ENCODE measurements at places on chromosomes 5 and 9.

- no peak for DNase-seq
Observed at GRCh38 chr5:113081881-113082546, 105.4 kb downstream of the DCP2 start.

DNA sequence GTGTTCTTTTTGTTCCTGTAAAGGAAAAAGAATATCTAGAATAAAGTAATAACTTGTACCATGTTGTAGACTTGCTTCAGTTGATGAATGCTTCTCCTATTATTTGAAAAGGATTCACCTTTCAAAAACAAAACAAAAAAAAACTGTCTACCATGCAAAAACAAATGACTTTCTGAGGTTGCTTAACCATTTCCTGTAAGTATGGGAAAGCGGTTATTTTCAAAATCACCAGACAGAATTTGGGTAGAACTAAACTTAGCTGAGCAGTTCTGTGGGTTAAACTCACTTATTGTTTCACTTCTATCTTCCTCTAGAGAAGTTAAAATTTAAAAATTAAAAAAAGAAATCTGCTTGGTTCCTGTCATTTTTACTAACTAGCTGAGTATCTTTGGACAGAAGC lies 25.2 kb downstream of the LNPEP start:
- no peak for DNase-seq

DNA sequence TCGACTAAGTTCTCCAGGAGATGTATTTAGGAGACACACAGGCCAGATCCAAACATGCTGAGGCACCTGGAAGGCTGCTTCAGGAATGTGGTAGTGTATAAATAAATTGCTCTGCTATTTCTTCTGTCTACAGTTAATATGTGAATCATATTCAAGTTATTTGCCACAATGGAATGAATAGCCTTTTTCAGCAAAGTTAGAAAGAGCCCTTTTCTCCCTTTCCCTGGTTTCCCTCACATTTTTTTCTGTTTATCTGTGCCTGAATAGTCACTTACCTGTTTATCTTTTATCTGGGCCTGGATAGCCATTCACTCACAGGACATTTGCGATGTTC lies 44.1 kb upstream of the CLINT1 start:
- no peak for DNase-seq

DNA sequence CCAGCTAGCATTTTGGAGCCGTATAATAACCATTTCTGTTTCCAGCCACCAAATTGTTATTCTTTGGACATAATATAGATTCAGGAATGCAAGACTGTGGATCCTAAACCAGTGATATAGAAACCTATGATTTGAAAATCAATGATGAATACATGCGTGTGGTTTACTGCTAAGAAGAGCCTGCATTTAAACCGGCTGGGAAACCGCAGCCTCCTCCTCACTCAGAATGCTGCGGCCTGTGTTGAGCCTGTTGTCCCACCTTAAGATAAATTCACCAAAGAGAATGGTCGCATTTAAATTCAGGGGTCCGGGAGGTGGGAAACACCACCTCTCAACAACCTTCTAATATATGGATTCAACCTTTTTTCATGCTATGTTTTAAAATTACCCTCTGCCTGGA lies 148.0 kb downstream of the MEF2C start:
- no peak for DNase-seq

- no peak for DNase-seq
Observed at GRCh38 chr9:125632321-125633115, 74.5 kb downstream of the MAPKAP1 start.

DNA sequence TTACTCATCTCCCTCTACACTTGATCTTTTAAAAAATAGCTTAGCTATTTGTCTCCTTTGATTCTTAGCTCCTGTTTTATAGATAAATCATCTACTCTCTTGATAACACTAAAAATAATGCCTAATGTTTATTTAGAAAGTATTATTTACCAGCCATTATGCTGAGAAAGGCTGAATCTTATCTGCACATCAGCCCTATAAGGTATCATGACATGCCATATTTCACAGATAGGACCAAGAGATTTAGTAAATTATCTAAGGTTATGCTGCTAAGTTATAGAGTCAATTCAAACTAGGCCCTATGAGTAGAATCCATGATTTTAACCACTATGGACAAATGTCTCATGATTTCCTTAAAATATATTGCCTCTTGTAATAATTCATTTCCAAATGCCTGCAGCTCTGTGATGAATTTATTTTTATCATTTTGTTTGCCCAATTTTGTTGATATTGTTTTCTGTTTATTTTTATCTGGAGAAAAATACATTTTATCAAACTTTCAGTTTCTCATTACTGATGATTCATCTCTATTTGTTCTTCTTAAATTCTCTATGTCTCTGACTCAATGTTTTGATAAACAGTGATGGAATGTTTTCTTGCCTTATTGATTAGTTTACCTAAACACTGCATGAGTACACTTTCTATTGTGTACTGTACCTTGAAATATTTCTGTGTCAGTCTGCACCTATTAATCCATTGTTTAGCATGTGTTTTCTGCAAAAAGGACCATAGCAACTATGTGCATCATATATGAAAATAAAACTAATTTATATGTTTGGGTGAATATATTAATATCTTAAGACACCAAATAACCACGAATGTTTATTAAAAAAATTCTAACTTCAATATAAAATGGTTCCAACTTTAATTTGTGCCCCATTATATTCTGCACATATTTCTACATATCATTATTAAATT lies 300.8 kb downstream of the CDH9 start:
- no peak for DNase-seq

GRCh38 chr5:125750147-125750860 lies 672.9 kb upstream of the GRAMD2B start:
- DNase-seq, result no peak

DNA sequence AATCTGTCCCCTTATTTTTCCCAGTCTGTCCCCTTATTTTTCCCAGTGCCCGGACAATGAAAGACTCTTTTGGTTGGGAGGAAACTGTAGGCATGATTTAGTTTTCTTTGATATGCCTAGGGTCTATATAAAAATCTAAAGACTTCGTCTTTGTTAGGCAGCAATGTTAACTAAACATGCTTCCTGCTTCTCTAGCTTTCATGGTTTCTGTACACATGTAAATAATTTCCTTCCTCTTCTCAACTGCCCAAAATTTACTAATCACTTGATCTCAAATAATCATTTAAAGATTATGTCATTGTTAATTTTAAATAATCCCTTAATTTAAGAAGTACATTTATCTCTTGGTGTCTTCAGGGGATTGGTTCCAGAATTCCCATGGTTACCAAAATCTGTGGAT lies 47.8 kb upstream of the RAPGEF6 start:
- DNase-seq, result no peak

DNA sequence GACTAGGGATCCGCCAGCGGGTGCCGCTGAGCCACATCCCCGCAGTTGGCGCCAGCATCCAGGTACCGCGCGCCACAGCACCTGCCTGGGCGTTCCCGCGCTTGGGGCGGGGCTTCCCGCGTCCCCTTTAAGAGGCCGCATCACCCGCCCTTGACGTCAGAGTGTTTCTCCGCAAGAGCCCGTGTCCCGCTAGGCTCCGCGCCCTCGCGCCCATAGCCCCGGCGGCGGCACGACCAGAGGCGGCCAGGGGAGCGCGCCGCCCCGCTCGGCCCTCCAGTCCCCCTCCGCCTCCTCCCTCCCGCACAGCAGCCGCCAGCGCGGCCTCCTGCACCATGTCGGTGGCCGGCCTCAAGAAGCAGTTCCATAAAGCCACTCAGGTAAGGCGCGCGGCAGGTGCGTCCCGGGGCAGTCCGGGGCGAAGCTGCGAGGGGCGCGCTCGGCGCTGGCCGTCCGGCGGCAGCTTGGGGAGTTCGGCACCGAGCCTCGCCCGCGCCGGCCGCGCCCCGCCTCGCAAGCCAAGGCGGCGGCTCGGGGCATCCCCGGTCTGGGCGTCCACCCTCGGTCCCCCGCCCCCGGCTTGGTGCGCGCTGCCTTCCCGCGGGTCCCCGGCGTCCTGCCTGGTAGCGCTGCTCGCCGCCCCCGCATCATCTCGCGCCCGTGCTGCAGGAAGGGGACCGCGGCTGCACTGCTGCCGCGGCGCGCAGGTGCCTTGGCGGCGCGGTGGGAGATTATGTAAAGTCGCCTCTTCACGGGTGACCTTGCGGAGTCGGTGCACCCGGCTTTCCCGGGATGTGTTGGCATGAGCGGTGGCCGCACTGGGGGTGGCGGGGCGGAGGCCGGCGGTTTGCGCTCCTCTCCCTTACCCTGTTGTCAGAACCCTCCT lies at the start of gene SH3GL2:
TSS of gene SH3GL2 (plus strand) at position 156 of the 883 bp plus-strand sequence.
- DNase-seq, result peak; percentile 87

DNA sequence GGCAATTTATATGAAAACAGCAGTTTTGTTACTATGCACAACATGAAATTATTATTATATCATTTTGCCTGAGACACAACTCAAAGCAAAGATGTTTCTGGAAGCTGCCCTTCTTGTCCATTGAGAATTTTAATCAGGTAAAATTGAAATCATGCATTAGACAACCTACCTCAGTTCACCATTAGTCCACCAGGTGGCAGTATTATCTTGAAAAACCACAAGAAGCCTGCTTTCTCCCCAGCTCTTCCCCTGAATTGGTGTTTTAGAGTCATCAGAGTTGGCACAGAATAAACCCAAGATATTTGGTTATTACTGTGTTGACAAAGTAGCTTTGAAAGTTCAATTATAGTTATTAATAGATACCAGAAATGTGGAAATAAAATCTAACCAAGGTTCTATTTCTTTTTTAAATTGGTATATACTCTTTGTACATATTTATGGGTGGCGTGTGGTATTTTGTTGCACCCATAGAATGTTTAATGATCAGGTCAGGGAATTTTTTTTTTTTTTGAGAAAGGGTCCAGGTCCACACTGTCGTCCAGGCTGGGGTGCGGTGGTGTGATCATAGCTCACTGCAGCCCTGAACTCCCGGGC lies 25.7 kb downstream of the UTP15 start:
- DNase-seq, result peak; percentile 47

DNA sequence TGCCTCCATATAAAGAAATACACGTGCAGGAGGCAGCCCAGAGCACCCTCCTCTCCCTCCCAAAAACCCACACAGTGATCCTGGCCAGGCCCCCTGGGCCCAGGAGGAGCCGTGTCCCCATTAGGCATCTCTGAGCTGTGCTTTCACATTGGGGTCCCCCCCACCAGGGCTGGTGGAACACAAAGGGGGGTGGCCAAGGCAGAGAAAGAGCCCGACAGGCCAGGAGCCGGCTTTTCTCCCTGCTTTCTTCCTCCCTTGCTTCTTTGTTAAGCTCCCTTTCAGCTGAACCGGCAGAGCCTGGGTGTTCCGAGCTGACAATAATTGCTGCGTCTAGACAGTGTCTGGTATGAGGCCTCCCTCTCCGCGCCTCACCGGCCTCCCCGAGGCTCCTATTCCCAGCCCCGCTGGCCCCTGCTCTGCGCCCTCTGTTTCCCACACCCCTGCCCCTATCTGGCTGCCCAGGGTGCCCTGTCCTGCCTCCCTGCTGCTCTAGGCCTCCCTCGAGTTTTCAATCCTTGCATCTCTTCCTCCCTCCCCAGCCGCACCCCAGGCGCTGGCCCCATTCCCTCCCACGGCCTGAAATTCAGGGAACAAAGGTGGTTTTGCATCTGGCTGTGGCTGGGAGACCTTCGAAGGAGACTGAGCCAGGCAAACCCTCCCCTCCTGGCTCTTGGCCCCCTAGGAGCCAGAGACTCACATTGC lies 120.6 kb downstream of the C9orf50 start:
- peak; percentile 63 for DNase-seq

- DNase-seq, result no peak
Observed at GRCh38 chr9:73073337-73074175, 78.1 kb upstream of the ANXA1 start.

All from WERI-Rb-1 (cell line).